ENCODE measurements at places on chromosomes 1 and 21. TPM values are rescaled to one million over a fixed set of nuclear protein-coding genes. Genes with fewer than 3 reads are reported as not detected.

EDN2 gene
- 3.0 TPM for total RNA-seq

CCT3 gene
- total RNA-seq = 1,240 TPM

PPP1R15B gene
- 35.0 TPM for total RNA-seq

SNRPE gene
- total RNA-seq = 265 TPM

LENEP gene
- not detected for total RNA-seq

LRRC53 gene
- not detected for total RNA-seq

CTSE gene
- not detected for total RNA-seq

MARK1 gene
- total RNA-seq = not detected

NTNG1 gene
- not detected for total RNA-seq

FALEC gene
- total RNA-seq = not detected

NEXN gene
- total RNA-seq = 3.3 TPM

PARP1 gene
- 180 TPM for total RNA-seq

RGL1 gene
- total RNA-seq = 4.9 TPM

MAP10 gene
- total RNA-seq = 1.9 TPM

All from MG63 (cell line).